ENCODE measurements at places on chromosomes 13 and 19.

DNA sequence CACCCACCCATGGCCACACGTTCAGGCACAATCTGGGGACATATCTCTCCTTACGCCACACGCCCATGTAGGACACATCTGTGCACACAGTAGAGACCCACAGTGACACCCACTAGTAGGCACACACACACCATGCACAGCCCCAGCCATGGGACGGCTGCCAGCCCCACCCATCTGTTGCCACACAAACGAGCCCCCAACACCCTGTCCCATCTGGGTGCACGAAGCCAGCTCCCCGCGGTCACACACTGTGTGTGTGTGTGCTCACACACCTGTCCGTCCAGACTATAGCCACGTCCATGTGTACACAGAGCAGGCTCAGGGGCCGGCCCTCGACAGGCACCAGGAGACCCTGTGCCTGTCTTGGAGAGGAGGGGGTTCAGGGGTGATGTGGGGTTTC is 10.6 kb downstream of the ERFL start:
- no peak for DNase-seq

- no peak for DNase-seq
Observed at GRCh38 chr13:43629691-43630480, 156.9 kb downstream of the ENOX1 start.

DNA sequence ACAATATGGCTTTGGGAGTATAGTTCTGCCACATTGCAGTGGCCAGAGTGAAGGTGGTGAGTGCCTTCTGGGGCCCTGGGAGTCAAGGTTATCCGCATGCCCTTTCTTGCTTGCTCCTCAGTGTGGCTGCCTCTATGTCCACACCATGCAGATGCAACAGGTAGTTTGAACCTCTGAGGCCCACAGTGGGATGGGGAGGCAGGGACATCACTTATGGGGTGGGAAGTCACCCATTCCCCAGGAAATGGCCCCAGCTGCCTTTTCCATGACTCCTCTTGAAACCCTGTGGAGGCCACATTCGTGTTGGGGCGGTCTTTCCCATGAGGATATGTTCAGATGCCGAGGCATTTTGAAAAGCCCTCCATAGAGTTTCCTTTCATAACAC is 20.0 kb upstream of the ALOX5AP start:
- DNase-seq: no peak

DNA sequence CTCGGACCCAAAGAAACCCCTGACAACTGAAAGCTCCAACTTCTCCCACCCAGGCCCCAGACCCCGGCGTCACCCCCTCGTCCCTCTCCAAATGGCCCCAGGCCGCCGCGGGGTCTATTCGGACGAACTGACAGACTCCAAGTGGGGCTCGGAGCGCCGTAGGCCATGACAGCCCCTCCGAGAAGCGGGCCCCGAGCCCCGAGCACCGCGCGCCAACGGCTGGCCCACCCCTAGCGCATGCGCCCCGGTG is 360 bp downstream of the DDX39A start:
- no peak for DNase-seq

DNA sequence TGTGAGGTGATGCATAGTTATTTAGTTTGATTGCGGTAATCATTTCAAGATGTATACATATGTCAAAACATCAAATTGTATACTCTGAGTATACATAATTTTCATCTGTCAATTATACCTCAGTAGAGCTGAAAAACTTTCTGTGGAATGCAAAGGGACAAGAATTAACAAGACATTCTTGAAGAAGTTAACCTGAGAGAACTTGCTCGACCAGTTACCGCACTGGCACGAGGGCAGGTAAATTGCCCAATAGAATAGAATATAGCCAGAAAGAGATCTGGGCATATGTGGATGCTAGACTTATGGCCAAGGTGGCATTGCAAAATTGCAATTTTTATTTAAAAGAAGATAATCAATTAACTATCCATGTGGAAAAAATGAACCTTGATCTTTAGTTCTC is 42.3 kb upstream of the GJB6 start:
- DNase-seq: no peak

- DNase-seq: no peak
Observed at GRCh38 chr13:51192348-51192747, 29.9 kb upstream of the FAM124A start.

GRCh38 chr13:30017880-30018279 is 167.5 kb upstream of the UBL3 start:
- no peak for DNase-seq

DNA sequence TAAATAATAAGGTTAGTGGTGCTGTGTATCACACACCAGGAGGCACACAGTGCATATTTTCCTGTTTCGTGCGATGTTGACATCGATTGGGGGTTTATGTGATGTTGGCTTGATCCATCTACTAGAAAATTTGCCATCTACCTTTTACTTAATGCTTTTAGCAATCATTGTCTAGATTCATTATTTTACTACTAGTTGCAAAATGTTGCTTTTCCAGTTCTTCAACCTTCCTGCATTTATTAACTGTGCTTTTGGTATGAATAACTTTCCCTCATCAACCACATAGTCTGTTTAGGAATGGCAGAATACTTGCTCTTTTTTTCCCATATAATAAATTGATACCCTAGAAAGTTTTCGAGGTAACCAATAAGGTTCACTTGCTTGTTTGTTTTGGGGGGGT is 17.5 kb downstream of the C13orf42 start:
- DNase-seq: no peak

DNA sequence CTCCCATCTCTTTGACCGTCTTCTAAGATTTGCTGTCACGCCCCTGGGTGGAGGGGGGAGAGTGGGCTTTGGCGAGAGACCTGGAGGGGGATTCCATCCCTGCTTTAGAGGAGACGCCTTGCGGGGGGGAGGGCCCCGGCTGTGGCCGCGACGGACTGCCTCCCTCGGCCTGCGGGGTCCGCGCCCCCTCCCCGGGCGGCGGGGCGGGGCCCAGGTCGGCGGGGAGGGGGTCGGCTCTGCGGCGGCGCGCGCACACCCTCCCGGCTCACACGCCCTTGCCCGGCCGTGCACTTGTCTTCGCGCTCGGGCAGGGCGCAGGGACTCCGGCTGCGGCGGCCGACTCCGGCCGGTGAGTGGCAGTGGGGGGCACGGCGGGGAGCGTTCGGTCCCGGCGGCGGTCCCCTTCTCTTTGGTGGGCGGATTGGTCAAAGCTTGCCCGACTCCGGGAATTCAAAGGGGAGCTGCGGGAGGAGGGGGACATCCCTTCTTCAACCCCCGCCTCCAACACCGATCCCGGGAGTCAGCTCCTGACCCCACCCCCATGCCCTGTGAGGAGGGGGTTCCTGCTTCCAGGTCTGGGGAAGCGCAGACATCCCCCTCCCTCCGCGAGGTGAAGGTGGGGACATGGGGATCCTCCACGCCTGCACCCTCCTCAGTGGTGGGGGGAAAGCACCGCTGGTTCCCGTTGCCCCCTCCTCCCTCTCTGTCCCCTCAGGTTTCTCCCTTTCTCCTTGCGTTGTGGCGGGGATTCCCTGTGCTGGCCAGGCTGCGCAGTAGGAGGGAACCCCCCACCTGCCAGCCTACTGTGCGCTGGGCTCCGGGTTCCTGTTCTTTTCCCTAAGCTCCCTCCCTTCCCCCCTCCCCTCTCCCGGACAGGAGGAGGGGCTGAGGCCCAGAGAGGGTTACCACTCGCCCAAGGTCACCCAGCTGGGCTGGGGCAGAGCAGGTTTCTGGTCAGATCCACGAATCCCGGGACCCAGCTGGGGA is 14.6 kb upstream of the KCNN1 start:
- DNase-seq: no peak

DNA sequence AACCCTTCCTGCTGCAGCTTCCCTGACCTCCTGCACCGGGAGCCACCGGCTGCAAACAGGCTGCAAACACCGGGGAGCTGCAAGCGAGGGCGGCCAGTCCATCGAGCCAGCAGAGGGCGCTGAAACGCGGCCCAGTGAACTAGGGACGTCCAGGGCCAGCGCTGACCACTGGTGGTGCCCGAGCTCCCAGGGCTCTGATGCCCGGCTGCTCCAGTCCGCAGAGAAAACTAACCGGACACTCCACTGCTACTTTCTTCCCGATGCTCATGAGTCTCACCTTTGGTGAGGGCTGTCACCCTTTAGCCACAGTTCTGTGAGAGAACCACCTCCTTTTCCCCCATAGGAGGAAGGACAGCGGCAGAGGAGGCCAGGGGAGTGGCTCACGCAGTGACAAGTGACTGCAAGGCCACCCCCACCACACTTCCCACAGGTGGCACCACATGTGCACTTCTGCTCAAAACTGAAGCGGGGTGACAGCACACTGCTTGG is 82.8 kb upstream of the MTIF3 start:
- no peak for DNase-seq

GRCh38 chr13:77565635-77566034 is 30.1 kb downstream of the SCEL start:
- DNase-seq: no peak

DNA sequence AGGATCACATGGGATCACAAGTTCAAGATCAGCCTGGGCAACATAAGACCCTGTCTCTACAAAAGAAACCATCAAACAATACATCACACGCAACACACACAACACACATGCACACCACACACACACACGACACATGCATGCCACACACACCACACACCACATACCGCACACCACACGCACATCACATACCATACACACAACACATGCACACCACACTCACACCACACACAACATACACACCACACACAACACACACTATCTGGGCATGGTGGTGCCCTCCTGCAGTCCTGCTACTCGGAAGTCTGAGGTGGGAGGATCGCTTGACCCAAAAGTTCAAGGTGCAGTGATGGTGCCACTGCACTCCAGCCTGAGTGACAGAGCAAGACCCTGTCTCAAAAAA is 198.3 kb downstream of the USP12 start:
- DNase-seq: no peak

GRCh38 chr19:13844130-13844631 is 32.8 kb upstream of the NANOS3 start:
- DNase-seq: no peak

Measured in T follicular helper cell (primary cell).